ENCODE measurements at places on chromosomes 1 and 21.
A peak's percentile ranks its signal among the peaks of the same experiment; 100 is the strongest.

DNA sequence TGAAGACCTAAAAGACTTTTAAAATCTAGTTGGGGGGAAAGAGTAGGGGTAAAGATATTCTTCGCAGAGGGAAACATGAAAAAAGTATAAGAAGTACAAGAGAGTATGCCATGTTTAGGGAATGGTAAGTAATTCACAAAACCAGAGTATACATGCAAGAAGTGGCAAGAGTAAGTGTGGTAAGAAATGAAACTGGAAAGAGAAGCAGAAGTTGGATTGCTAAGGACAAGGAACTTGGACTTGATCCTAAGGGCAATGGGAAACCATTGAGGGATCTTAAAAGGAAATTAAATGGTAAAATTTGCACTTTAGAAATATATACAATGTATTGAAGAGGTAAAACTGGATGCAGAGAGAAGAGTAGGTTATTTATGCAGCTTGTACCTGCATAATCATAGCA is 9.2 kb upstream of the ZNF644 start:
- no peaks in the 10 kb centered on the region for H3K36me3 ChIP-seq
- no peak overlapping the region for H3K27ac ChIP-seq
- H3K4me3 ChIP-seq = no peak overlapping the region
- DNase-seq = no peak
- peaks cover 11% of the 10 kb centered on the region for H3K27me3 ChIP-seq

GRCh38 chr1:150149271-150150132 is at the start of gene PLEKHO1:
Gene PLEKHO1 (plus strand): TSS chr1:150149916. CDS start chr1:150150258, 342 bp downstream.
- peaks cover 20% of the 10 kb centered on the region for H3K36me3 ChIP-seq
- peak; percentile 74 for DNase-seq
- no peaks in the 10 kb centered on the region for H3K27me3 ChIP-seq
- H3K4me3 ChIP-seq = peak within 1 kb of the TSS; percentile 97
- H3K4me1 ChIP-seq = peaks cover 38% of the 10 kb centered on the region

DNA sequence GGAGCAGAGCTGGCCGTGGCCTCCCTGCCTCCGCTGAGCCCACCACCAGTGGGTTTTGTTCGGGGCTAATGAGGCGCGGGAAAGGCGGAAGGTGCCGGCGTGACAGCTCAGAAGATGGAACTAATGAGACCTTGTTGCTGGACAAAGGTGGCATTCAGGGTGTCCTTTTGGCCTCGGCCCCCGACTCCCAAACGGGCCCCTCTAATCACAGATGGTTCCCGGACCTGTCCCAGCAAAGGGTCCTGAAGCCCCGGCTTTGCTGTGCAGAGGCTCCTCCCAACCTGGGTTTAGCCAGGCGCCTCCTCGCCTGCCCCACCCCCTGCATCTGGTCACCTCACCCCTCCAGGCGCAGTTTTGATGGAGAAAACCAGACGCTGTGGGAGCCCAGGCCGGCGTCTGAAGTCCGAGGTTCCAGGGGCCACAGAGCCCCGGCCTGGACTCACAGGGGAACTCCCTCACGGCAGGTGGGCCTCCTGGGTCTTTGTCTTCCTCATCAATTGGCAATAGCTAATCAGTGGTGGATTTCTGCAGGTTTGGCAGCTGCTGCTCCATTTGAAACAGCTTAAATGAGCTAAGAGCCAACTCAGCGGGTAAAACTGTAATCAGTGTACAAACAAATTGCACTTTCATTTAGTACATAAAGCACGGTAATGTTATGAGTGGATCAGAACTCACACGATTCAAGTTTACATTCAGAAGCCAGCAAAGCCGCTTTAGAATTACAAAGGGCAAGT is 44.3 kb upstream of the ADARB1 start:
- DNase-seq = no peak
- H3K27ac ChIP-seq = no peak overlapping the region
- no peaks in the 10 kb centered on the region for H3K36me3 ChIP-seq
- H3K4me3 ChIP-seq = peak overlapping the region; percentile 34
- peaks cover 16% of the 10 kb centered on the region for H3K27me3 ChIP-seq

- no peaks in the 10 kb centered on the region for H3K27me3 ChIP-seq
- no peak for DNase-seq
- peaks cover 8% of the 10 kb centered on the region for H3K4me1 ChIP-seq
These were observed 6.2 kb downstream of the SMIM1 start for GRCh38 chr1:3778590-3779264.

DNA sequence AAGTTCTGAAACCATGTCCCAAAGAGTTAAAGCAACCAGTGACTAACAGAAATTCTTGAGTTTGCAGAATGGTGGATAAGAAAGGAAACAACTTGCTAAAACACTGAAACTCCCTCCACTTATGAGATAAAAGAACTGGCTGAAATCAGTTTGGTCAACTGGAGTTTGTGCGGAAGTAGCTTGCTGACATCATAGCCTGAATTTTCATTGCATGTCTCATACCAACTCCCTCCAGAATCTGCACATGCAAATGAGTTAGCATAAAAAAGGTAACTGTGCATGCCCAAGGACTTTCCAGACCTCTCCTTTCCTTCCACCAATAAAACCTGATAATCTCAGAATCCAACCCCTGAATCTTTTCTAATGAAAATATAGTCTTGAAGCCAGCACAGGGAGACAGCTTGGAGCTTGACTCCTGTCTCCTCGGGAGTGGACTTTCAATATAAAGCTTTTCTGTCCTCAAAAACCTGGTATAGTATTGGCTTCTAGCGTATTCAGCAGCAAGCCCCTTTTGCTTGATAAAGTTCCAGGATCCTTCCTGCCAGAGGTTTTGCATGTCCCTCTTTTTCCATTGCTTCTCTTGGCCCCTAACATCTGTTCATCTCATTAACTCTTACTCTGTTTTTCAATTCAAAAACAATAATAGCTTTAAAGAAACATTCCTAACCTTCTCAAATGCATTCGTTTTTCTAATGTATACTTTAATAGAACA is 785.8 kb upstream of the ADGRL4 start:
- no peak overlapping the region for H3K4me3 ChIP-seq
- no peaks in the 10 kb centered on the region for H3K4me1 ChIP-seq
- H3K27ac ChIP-seq = no peak overlapping the region
- DNase-seq = no peak

DNA sequence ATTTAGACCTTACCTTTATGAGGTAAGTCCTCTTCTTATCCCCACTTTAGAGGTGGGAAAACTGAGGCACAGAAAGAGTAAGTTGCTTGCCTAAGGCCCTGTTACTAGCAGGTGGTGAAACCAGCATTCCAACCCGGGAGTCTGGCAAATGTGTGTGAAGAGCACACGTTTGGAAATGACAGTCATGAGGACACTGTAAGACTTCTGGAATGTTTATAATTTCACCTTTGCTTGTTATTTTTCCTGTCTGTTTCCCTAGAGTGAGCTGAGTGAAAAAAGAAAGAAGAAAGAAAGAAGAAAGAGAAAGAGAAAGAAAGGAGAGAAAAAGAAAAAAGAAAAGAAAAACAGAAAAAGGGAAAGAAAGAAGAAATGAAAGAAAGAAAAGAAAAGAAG is 21.2 kb upstream of the LGALS8 start:
- DNase-seq = no peak
- H3K4me3 ChIP-seq = peak overlapping the region; percentile 84
- H3K36me3 ChIP-seq = no peaks in the 10 kb centered on the region
- H3K27ac ChIP-seq = peak overlapping the region; percentile 99
- H3K27me3 ChIP-seq = no peaks in the 10 kb centered on the region
- H3K4me1 ChIP-seq = peaks cover 17% of the 10 kb centered on the region

GRCh38 chr1:214660900-214661299 is 57.9 kb downstream of the CENPF start:
- H3K27ac ChIP-seq = no peak overlapping the region
- H3K4me3 ChIP-seq = no peak overlapping the region
- peaks cover 48% of the 10 kb centered on the region for H3K36me3 ChIP-seq
- DNase-seq = no peak
- peaks cover 12% of the 10 kb centered on the region for H3K4me1 ChIP-seq
- no peaks in the 10 kb centered on the region for H3K27me3 ChIP-seq

DNA sequence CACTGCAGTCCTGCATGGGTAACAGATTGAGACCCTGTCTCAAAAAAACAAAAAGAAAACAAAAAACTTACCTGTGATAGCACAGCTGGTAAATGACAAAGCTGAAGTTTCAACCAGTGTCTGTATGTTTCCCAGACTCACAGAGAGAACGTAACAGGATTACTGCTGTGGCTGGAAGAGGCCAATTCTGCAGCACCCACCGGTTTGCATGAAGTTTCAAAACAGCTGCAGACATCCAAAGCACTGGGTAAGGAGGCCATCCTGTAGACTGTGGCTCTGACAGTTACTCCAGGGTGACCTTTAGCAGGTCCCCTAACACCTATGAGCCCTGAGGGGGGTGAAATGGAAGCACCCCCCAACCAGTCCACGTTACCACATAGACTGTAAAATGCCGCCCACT is 7.5 kb downstream of the ID3 start:
- H3K4me1 ChIP-seq = peaks cover 67% of the 10 kb centered on the region
- H3K4me3 ChIP-seq = no peak overlapping the region
- H3K36me3 ChIP-seq = peaks cover 5% of the 10 kb centered on the region
- H3K27ac ChIP-seq = peak overlapping the region; percentile 56

- peaks cover 11% of the 10 kb centered on the region for H3K4me1 ChIP-seq
- H3K27ac ChIP-seq = peak overlapping the region; percentile 21
- H3K4me3 ChIP-seq = peak overlapping the region; percentile 48
- DNase-seq = no peak
These were observed 86.8 kb upstream of the RAB4A start for GRCh38 chr1:229184066-229184465.

DNA sequence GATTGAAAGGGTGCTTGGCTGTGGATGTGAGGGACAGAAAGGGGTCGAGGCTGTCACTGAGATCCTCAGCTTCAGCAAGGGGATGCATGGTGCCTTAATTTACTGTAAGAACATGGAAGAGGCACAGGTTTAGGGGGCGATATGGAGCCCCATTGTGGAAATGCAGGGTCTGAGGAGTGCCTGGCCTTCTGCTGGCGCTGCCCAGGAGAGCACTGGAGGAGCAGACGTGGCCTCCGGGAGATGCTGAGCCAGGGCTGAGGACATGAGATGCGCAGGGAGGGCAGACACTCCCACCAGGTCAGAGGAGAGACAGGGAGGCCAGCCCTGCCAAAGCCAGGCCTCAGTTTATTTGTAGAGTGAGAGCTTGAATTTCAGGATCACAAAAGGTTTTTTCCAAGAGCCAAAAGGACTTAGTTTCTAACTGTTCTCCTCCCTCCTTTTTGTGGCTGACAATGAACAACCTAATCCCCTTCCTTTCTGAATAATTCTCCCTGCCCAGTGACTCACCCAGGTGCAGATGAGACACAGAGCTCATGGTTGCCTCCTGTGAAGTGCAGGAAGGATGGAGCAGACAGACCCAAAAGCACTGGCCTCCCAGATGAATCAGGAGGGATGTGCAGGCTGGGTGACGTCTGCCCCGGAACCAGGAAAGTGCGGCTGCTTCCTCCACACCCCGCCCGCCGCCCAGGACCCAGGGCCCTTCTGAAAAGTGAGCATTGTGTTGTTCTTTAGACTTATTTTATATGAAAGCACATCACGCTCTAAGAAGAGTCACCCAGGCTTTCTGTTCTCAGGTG is 73.0 kb upstream of the TMPRSS2 start:
- peaks cover 4% of the 10 kb centered on the region for H3K4me1 ChIP-seq
- DNase-seq = no peak
- H3K4me3 ChIP-seq = no peak overlapping the region
- no peaks in the 10 kb centered on the region for H3K36me3 ChIP-seq
- no peak overlapping the region for H3K27ac ChIP-seq

- H3K4me1 ChIP-seq = peaks cover 23% of the 10 kb centered on the region
- DNase-seq = peak; percentile 74
- peak within 1 kb of the TSS; percentile 98 for H3K4me3 ChIP-seq
- H3K27ac ChIP-seq = peak within 1 kb of the TSS; percentile 98
- H3K27me3 ChIP-seq = no peaks in the 10 kb centered on the region
- peaks cover 5% of the 10 kb centered on the region for H3K36me3 ChIP-seq
These were observed at the start of gene RNPEP for GRCh38 chr1:201982623-201983379. Gene RNPEP (plus strand): TSS chr1:201982648. CDS start chr1:201982667, 19 bp downstream.

GRCh38 chr1:76055987-76056386 is 18.6 kb upstream of the ST6GALNAC3 start:
- DNase-seq = no peak
- H3K27me3 ChIP-seq = no peaks in the 10 kb centered on the region
- no peak overlapping the region for H3K27ac ChIP-seq
- no peak overlapping the region for H3K4me3 ChIP-seq
- H3K36me3 ChIP-seq = no peaks in the 10 kb centered on the region

DNA sequence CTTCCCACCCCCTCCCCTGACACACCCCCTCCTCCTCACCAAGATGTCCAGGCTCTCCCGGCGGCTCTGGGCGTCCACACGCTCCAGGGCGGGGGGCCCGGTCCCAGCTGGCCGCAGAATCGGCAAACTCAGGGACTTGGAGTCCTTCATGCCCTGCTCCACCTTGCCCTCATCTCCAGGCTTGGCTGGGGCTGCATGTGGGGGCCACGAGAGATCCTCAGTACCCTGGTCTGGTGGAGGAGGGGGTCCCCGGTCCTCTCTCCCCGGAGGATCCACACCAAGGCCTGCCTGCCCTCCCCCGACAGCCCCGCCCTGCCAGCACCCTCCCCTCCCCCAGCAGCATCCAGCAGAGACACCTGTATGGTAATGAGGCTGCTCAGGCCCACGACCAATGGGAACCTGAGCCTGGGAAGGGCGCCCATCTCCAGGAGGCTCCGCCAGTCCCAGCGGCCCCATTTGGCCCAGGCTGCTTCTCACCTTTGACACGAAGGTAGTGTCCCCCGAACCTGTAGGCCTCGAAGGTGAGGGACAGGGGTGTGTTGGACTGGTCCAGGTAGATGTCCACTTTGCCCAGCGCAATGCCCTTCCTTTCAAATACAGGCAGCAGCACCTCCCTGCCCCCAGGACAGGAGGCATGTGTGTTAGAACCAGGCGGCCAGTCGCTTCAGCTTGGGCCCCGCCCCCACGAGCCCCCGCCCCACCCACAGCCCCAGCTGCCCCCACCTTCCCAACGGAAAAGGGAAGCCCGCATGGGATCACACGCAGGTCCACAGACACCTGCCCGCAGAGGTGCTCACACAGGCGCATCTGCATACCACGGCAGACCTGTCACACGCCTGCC is 8.2 kb upstream of the TNFRSF25 start:
- H3K4me1 ChIP-seq = peaks cover 15% of the 10 kb centered on the region
- H3K27me3 ChIP-seq = no peaks in the 10 kb centered on the region
- H3K27ac ChIP-seq = no peak overlapping the region
- no peak overlapping the region for H3K4me3 ChIP-seq
- peaks cover 7% of the 10 kb centered on the region for H3K36me3 ChIP-seq
- DNase-seq = no peak

DNA sequence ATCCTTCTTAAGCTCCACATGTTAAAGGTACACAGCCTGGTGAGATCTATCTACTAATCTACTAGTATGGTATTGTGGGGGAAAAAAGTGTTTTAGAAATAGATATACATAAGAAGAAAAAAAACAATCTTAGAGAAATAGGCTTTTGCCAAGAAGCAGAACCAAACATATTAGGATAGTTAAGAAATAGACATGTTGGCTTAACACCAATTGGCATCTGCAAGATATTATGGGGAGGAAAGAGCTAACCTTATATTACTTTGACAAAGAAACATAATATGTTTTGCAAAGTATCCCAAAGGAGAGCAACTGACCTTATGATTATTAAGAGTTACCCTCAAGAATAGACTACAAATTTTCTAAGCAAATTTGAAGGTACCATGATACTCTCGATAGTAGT is 202.9 kb downstream of the BRINP3 start:
- H3K4me3 ChIP-seq = no peak overlapping the region
- H3K36me3 ChIP-seq = no peaks in the 10 kb centered on the region
- no peaks in the 10 kb centered on the region for H3K27me3 ChIP-seq
- no peak overlapping the region for H3K27ac ChIP-seq

Data from type B pancreatic cell (in vitro differentiated cells).